BJ (cell line): ENCODE measurements at places on chromosomes 2 and 18.
A peak's percentile ranks its signal among the peaks of the same experiment; 100 is the strongest.

- no peak for DNase-seq
These were observed 154.3 kb upstream of the CWC22 start for GRCh38 chr2:180161415-180161814.

DNA sequence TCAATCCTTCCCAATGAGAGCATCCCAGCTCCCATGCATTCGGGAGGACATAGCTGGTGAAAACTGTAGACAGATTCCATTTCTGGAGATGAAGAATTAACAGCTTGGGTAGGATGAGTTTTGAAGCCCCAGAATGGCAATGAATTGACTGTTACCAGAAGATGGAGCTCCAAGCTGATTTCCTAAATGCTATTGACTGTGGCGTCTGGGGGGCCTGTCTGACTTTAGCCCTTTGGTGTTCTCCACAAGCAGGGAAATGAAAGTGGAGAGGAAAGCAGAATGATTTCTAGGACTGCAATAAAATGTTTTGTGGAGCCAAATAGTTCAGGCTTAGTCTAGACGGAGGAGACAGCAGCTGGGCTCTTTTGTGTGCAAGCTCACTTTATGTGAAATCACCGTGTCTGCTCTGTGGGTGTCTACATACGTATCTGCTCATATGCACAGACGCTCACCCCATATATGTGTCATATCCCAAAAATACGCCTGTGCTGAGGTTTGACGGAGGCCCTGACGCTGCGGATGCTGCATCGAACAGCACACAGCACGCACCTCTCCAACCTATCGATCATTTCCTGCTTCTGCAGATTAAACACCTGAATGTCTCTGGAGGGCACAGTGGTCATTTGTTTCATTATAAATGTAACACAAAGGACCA lies 166.4 kb upstream of the PXDN start:
- no peak for DNase-seq

DNA sequence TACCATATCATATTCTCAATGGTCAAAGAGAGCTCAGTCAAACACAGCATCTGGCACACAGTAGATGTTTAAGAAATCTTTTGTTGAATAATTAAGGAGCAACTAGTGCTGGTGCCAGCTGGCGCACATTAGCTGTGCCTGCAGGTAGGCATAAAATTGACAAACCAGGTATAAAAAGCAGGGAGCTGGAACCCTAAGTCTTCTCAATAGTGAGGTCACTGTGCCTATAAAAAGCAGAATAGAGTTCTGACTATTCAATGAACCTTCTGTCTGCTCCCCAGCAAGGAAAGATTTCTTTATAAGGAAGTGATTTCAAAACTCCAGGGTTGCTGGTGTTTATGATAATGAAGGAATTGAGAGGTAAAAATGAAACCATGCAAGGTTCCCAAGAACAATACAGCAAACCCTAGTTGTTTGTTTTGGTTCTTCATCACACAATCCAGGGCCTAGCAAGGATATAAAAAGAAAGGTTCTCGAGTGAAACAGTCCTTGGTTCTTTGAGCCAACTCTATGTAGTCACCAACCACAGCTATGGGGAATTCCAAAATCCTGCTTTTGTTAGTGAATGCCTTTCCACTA lies 76.1 kb downstream of the THADA start:
- peak; percentile 89 for DNase-seq

GRCh38 chr2:62215306-62216064 lies 19.6 kb downstream of the B3GNT2 start:
- no peak for DNase-seq

- no peak for DNase-seq
These were observed 1.0 kb upstream of the LDLRAD4 start for GRCh38 chr18:13217466-13217961.

DNA sequence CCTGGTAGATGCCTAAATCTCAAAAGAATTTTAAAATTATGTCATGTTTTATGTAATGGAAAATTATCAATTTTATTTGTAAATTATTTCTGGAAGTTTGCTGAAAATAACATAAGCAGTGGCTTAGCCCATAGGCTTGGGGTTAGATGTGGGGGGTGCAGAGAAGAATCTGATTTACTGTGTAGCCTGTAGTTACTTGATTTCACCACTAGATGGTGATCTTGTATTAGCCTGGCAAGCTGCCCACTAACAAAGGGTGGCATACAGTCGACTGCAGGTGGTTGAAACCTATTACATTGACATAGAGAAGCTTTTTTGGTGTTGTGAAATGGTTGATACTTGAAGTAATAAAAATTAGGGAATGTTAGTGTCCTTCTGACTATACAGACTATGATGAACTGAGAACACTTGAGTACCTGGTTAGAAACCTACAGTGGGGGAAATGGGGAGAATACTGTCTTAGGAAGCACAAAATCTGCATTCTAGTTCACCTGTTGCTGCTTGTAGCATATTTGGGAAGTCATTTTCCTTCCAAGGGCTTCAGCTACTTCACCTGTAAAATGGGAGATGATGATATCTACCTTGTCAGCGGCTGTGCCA lies 191.0 kb upstream of the LHCGR start:
- DNase-seq = no peak

- DNase-seq = no peak
These were observed 96.2 kb downstream of the NCK2 start for GRCh38 chr2:105840933-105841332.

GRCh38 chr2:88561646-88562388 lies 65.4 kb downstream of the EIF2AK3 start:
- DNase-seq = no peak

DNA sequence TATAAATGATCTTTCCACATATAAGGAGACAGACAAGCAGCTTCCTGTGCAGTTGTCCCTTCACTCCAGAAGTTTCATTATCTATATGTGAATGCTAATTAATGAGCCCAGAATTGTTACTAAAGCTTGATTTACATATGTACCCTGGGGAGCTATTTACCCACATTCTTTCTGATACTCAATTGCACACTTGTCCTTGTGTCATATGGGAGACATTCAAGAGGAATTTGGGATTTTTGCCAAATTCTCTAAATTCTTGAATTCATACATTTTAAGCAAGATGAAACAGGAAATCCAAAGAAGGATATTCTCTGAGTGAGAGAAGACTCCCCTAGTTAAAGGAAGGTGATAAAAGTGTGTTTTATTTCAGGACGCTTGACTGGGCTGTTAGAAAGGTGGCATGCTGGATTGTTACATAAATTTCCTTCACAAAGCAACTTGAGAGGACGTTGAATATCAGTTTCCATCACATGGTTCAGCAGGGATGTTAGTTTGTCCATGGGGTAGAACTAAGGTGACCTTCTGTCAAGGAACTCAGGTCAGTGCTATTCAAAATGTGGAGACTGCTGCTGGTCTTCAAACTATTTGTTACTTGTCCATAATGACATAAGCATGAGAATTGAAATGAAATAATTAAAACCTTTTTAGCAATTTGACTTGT lies 368.2 kb downstream of the IRS1 start:
- no peak for DNase-seq

DNA sequence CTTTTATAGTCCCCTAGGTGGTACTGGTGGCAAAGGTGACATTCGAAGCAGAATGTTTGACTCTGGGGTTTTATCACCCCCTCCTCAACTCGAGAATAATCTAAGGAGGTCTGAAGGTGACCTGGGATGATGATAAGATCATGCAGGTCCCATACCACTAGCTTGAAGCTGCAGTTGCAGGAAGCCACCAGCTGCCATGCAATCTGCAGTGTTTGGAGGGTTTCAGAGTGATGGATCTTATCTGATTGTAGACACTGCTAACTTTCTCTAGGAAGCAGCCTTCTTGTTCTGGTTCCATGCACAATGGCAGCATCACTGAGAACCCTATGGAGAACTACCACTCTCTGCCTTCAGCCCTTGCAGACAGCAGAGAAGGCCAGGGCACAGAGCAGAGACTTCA lies 59.4 kb upstream of the LRPPRC start:
- no peak for DNase-seq

DNA sequence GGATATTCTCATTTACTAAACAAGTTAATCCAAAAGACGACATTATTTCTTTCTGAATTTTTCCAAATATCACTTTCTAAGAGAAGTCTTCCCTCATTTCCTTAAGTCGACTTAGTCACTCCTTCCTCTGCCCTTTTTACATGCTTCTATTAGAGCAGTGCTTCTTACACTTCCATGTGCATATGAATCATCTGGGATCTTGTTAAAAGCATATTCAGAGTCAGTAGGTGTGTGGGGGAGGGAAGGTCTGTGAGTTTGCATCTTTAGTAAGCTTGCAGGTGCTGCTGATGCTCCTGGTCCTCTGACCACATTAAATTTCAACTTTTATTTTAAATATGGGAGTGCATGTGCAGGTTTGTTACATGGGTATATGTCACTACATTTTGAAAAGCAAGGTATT lies 582.6 kb downstream of the NRXN1 start:
- DNase-seq = no peak

DNA sequence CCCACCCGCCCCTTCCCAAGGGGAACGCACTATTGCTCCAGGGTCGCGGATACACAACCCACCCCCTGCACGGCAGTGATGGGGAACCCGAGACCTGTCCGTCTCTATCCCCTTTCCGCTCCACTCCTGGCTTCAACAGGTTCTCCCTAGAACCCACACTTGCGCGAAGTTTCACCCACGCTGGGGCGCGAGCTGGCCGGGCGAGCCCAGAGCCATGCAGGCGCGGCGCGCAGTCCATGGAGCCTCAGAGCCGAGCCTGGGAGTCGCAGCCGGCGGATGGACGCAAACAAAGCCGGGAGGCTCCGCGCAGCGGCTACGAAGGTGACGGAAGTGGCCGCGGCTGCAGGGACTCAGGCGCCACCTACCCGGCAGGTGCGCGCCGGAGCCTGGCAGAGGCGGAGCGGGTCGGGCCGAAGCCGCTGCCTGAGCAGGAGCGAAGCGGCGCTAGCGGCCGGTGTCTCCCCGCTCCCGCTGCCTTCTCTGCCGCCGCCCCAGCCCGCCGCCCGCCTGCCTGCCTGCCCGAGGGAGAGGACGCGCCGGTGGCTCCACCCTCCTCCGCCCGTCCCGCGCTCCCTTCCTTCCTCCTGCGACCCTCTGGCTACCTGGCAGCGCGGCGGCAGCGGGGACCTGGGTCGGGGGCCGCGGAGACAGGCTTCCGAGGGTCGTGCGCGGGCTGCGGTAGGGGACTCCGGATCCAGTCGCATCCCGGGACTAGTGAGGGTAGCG lies 14.0 kb downstream of the ALPG start:
- no peak for DNase-seq

DNA sequence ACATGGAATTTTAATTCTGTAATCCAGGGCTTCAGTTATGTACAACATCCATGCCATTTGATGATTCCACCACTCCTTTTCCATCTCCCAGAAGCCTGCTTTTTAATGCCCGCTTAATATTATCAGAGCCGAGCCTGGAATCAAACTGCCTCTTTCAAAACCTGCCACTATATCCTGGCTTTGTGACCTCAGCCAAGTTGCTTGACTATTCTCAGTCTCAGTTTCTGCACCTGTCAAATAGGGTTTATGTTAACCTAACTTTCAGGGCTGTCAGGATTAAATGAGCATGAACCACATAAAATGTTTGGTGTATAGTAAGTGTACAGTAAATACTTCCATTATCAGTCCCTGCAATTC lies 108.7 kb downstream of the XRCC5 start:
- no peak for DNase-seq

DNA sequence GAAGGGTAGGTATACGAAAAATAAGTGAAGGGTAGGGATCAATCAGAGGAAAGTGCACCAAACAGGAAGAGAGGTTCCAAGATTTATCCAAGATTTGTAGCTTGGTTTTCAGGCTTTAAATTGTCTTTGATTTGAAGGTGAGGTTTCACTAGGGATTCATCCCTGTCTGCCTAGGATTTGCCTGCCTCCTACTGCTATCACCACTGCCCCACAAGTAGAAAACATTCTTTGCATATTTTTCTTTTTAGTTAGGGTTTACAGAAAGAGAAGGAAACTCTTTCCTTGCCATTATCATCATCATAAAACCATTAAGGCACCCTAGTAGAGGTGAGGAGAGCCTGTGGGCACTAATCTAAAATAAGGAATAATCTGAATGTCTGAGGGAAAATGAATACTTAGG lies 45.8 kb upstream of the TANC1 start:
- no peak for DNase-seq

DNA sequence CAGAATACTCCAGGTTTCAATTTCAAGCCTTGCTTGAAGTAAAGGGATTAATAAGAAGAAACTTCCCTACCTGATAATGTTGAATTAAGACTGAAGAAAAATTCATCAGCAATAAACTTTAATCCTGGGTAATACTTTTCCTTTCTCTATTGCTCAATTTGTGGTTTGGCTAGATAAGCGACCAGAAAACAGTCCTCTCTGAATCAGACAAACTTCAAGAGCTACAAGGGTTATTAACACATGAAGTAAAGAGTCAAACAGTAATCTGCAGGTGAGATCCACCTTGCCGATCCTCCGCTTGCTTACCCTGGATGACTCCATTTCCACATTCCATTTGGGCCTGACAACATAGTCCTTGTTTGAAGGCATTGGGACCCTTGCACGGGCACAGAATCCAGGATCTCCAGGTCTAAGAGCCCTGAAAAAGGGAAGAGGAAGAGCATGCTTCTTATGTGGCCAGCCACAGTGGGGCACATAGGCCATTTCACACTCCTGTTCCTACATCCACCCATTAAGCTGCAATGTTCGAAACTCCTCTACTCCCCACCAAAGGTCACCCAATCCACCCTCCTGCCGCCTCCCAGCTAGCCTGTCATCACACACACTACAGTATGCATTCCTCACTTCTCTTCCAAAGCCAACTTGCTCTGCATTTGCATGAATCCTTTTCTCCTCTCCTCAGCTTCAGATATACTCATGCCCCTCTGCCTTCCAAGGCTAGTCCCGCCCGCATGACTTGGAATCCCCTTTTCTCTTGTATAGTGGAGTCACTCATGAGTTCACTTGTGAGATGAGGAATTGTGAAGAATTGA lies 39.8 kb downstream of the IWS1 start:
- DNase-seq = no peak

GRCh38 chr2:231457101-231457500 lies 7.2 kb downstream of the NCL start:
- DNase-seq = no peak

DNA sequence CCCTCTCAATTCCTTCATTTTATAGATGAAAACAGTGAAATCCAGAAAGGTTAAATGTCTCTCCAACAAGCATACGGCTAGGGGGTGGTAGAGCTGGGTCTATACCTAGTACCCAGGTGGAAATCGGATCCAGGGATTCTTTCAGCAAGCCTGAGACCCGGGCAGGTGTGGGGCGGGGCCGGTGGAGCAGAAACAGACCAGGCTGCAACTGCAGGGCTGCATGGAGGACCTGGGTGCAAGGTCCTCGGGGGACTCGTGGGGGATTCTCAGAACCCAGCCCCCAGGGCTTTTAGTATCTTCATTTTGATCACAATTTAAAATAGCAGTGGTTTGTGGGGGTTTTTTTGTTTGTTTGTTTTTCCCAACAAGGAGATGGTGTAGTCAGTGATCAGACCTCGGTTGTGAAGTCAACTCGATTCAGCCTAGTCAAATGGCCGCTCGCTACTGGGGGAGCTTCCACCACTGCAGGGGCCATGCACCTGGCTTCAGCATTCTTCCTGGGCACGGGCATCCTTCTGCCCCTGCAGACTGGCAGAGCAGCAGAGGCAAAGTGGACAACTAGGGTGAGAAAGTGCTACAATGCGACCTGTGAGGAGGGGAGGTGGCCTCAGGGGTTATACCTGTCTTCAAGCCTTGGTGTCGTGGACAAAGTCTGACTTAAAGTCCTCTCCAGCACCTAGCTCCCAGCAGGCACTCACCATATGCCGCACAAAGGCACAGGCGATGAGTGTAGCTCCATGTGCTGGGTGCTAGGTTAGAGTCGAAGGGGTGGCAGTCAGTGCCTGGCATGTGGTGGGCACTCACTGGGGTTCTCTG lies 46.3 kb downstream of the GORASP2 start:
- no peak for DNase-seq
